ENCODE measurements at places on chromosomes 6 and 20.

DNA sequence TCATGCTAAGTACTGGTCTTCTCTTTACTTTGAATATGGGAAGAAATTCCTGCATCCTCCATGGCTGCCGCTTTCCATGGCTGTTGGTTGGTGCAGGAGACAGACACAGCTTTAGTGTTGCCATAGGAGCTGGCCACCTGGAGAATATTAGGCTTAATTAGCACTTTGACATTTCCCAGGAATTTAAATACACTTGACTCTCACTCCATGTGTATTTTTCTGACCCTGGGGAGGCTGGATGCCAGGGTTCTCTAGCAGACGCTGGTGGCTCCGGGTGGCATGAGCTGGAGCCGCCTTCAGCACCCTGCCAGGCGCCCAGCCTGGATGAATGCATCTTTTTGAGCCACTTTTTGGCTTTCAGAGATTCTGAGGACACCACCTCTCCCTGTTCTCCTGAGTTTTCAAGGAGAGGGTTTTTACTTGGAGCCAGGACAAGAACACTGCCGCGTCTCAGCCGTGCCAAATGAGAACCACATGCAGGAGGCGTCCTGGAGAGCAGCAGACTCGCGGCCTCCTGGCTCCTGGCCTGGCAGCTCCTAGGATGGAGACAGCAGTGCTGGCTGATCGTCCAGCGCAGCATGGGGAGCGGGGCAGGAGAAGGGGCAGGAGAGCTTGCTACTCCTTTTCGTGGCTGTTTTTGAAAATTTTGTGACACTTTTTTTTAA, 258.8 kb downstream of the SMOC2 start:
- DNase-seq, result no peak

DNA sequence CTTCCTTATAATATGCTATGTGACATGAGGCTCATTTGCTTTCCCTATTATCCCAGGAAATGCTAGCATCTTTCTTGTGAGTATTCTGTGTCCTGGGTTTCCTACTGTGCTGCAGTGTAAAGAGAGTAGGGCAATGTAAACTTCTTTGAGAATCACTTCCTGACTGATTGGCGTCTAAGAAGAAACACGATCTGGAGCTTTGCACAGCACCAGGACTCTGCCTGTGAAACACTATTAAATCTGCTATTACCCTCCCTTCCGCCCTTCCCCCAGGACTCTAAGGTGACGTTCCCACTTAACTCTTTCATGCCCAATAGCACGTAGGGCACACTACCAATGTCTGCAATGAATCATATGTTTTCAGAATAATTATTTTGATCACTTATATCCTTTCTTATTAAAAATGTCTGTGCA, 607.3 kb upstream of the CITED2 start:
- DNase-seq, result no peak

DNA sequence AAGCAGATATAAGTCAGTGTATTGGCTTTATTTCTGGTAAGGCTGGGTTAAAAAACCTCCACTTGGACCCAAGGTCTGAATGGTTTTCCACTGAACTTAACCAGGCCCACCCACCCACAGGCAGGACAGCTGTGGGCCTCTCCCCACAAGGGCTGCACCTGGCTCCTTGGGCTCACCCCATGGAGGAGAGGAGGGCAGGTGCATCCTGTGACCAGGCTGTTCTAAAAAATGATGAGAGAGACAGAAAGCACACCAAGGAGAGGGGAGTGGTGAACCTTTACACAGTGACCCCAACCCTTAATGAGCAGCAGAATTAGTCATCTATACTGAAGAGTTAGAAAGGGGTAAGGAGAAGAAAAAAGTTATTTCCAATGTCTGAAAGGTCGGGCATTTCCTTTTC, 34.5 kb upstream of the DUSP22 start:
- no peak for DNase-seq

DNA sequence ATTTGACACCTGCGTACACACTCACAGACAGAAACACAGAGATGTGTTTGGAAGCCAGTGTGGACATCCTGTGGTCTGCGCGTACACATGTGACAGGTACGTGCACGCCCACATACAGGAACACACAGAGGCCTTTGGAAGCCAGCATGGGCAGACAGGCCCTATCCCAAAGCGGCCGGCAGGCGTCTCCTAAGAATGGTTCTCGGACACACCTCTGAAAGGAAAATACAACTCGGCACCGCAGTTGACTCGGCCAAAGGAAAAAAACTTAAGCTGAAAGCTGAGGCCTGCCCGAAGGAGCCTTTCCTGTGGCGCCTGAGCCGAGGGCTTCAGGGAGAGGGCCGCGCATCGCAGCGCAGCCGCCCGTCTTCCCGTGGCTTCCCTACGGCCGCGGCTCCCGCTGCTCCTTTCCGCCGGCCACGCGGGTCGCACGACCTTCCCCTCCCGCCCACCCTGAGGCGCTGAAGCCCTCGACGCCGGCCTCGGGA, 1.4 kb upstream of the CEP43 start:
- DNase-seq, result no peak

GRCh38 chr6:151399679-151400078, 8.3 kb upstream of the ZBTB2 start:
- DNase-seq, result no peak

GRCh38 chr20:32454164-32455145, 96.3 kb downstream of the ASXL1 start:
- no peak for DNase-seq

DNA sequence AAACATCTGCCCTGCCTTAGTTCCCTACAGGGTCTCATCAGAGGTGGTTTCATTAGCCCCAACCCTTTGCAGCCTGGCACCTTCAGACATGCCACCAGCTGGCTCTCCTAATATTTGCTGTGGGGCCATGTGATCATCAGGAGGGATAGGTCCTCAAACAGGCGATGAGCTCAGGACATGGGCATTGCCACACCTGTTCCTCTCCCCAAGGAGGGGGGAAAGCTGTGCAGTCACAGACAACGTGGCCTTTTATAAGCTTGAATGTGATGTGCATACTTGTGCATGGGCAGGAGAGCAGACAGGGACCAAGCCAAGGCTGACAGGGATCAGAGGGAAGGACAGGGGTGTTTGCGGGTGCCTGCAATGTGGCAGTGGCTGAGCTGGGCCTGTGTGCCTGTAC, 78.8 kb upstream of the ZNFX1 start:
- DNase-seq, result no peak

- DNase-seq, result no peak
Observed at GRCh38 chr6:145844933-145845540, 30.4 kb upstream of the FBXO30 start.

DNA sequence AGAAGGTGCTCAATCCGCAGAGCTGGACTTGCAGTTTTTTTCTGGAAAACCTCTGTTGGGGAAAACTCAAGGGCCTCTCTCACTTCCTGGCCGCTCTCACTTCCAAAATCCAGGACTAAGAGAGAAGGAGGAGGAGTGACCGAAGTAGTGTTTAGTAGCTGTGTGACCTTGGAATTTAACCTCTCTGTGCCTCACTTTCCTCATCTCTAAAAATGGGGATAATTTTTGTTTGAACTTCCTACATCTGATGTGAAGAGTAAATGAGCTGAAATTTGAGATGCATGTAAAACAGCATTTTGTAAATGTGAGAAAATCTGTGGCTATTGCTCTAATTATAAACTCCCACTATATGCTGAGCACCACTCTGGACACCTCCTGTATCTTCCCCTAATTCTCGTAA, 5.1 kb downstream of the SLC13A3 start:
- no peak for DNase-seq

All from cerebellar nuclear complex (tissue), 1 donor.